ENCODE measurements at places on chromosomes 1 and 21.

GRCh38 chr1:173422456-173422976, 54.6 kb upstream of the PRDX6 start:
- DNase-seq = no peak

DNA sequence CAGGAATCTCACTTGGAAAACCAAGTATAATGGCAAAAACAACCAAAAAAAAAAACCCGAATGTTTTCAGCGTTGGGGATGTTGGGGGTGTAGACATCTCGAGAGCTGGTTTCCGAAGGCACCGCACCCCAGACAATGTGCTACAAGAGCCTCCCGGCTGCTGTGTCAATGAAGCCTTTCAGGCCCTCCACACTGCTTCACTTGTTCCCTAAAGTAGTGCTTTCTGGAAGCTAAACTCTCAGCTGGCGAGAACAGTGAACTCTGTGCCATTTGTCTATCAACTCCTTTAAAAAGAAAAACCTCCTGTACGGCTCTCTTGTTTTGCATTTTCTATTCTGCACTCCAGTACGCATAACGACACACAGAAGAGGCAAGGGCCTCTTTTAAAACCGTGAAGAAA, 32.5 kb downstream of the PLEKHO1 start:
- DNase-seq = no peak

- no peak for DNase-seq
Observed at GRCh38 chr1:234135501-234135900, 231.0 kb downstream of the SLC35F3 start.

GRCh38 chr21:46168659-46169386, 13.4 kb upstream of the FTCD start:
- no peak for DNase-seq

DNA sequence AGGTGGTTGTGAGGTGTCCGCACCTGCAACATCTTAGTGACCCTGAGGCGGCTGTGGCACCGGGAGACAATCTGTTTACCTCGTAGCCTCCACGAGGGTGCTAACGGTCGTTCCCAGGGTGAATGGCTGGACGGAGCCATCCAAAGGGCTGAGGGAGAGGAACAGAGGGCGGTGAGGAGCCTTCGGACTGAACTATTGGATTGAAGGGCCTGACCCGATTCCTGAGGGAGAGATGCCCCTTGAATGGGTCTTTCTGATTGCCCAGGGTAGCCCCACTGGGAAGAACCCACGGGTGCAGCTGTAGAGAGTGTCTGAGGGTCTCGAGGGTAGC, 2.3 kb downstream of the NR5A2 start:
- DNase-seq = no peak

DNA sequence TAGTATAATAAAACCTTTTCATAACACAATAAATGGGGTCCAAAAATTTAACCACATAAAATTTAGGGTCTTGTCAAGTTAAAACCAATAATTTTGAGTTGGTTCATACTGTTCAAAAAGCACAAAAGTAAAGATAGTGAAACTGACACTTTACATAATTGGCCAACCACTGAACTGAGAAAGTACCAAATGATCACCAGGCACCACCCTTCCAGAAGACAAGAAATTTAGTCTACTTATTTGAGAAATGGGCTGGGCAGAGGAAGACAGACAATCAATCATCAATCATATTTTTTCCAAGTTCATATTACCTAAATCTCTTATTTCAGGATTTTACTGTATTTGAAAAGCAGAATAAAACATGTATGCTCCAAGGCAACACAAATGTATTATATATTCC, 6.5 kb upstream of the GOLPH3L start:
- no peak for DNase-seq

- no peak for DNase-seq
Observed at GRCh38 chr1:196302420-196302819, 305.8 kb downstream of the KCNT2 start.

DNA sequence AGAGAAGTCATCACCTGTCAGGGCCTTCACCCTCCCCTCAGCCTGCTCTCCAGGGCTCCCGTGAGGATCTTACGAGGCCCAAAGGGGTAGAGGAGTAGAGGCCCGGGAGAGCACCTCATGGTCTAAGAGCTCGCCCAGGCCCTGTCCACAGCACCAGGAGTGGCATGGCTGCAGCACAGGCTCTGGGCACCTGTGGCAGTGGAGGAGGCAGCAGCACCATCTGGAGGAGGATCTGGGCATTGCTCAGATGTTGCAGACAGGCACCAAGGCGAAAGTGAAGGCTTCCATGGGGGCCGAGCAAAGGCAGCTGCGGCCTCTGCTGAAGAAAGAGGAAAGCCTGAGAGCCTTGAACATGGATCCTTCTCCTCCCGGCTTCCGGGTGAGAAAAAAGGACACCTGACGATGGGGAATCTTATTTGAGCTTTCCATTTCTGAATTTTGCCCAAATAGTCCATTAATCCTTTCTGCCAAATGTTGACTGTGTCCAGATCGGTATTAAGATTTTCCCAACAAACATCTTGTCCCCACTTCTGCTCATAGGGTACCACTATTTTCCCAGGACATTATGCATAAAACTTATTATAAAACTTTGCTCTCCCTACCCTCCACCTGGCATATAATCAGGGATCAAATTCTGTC, 604.7 kb downstream of the PTPRC start:
- no peak for DNase-seq

DNA sequence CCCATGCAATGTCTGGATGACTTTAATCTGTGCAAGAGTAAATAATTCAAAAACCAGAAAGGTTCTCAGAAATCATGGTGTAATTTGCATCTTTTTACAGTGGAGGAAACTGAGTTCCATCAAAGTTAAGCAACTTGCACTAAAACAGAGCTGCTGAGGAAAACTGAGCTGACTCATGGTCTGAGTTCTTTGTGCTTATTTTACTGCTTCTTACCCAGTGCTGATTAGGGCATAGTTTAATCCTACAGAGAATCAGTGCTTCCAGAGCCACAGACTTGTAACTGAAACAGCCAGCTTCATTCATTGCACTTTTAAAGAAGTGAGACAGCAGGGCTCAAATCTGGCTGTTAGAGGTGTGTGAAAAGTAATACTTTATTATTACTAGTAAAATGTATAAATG, 10.9 kb upstream of the RWDD3 start:
- DNase-seq = no peak

DNA sequence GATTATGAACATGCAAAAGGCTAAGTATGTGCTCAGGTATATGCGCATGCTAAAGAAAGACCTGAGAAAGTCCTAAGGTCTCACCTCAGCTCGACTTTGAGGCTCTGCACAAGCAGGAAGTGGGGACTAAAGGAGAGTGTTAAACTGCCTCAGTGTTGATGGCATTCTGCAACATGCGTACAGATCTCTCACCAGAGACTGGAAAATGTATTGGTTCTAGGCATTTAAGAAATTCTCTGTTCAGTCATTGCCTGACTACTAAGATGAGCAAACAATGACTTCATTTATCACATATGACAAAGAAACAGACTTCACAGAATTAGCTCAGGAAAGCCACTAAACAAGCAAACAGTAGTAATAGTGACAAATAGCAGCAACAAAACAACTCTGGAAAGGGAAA, 90.8 kb downstream of the USH2A start:
- DNase-seq = no peak

- DNase-seq = no peak
Observed at GRCh38 chr1:15618655-15619525, 1.6 kb downstream of the DDI2 start.

DNA sequence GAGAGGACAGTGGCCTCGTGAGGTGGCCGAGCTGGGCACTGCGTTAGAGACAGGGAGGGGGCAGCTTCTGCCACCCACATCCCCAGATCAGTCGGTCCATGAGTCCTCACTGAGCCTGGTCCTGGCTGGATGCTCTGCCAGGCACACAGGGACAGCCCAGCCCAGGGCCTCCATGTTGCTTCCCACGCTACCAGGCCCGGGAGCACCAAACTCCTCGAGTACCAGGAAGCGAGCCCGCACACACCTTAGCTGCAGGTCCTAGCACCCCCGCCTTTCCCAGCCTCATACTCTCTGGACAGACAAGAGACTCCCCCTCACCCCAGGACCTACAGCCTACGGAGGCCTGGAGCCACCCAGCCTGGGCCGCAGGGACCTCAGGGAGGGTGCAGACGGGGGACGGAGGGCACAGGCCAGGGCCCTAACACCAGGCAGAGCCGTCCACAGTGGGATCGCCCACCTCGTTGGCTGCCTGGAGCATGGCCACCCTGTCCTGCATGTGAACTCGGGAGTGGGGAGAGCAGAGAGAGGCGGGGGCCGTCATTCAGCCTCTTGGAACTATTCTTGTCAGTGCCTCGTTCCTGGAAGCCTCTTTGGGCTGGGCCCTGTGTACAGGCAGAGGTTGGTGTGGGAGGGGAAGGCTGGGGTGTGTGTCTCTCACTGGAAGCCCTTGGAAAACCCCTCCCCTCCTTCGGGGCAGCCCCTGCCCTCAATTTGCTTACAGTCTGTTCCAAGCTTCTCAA, 90.9 kb upstream of the RUNX3 start:
- DNase-seq = no peak

All from cerebellar nuclear complex (tissue), 1 donor.